CD4-positive, alpha-beta T cell treated with Interleukin-6 at 100 ng/mL for 8 hours (primary cell): ENCODE measurements at places on chromosomes 6 and 20.

DNA sequence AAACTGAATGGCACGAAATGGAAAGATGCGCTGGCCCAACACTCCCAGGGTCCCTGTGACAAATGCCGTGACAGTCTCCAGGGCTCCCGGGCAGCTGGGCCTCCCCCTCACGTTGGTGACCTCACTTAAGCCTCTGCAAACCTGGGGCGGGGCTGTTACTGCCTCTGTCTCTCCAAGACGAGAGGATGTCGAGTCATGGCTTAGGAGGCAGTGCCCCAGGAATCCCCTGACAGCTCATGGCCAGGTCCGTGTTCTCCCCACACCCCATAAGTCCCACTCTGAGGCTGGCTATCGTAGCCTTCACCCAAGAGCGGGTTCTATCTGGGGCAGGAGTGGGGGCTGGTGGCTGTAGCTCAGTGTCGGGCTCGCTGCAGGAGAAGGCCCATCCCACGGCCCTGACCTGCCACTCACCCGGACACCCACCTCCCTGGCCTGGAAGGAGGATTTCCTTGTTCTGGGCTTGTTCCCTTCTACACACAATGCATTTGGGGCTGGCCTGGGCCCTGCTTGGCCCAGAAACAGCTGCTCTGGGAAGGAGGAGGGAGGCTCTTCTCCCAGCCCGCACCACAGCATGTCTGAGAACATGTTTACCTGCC lies 5.6 kb upstream of the RPS21 start:
- no peak for DNase-seq

- no peak for DNase-seq
Measured at GRCh38 chr6:30749554-30750378, 5.4 kb upstream of the IER3 start.

GRCh38 chr6:52216932-52217575 lies 27.2 kb downstream of the IL17F start:
- no peak for DNase-seq

DNA sequence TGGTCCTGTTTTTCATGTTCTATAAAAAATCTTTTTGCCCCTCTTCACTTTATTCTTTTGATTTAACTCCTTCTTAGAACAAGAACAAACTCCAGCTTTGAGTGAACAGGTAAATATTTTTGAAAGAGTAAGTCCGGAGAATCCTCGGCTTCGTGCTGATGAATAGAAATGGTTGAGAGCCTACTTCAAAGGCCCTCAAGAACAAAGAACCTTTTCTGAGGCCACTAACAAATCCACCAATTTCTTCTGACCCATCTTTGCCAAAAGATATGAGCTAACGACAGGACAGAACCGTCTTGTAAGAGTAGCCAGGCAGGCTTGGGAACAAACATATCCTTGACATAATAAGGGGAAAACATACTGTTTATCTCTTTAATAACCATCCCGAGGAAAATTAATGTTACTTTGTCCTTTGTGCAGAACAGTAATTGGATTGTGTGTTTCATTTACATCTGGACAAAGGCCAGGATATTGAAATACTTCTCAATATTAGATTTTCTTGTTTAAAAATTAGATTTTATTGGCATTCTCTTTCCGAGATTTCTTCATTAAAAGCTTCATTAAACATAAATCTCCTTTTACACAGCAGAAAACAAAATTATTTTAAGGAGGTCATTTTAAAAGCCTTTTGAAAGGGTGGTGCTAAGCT lies 52.9 kb downstream of the NOX3 start:
- DNase-seq = no peak

DNA sequence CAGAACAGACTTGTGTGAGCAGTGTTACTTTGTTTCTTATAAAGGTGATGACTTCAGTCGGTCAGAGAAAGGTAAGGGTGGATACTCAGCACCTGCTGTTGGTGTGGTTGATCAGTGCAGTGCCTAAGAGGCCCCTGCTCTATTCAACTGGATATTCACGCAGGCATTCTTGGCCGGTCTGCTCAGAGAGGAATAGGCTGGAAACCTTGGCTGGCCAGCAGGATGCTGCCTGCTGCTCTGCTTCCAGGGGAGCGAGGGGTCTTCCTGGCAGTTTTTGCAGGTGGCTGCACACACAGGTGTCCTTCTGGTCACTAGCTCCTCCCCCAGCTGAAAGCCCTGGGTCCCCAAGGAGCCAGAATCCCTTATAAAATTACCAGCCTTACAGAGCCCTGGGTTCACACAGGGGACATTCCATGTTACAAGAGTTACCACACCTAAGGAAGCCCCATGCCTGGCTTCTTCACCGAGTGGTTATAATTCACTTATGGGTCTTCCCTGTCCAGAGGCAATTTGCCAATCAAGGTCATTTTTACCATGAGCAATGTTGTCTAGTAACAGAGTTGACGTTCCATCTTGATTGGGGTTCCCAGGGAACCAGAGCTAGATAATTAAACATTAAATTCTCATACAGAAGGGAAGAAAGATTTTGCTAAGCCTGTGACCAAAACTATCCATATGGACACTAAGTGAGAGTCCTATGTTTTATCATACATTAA lies 16.4 kb downstream of the SYNJ2 start:
- no peak for DNase-seq

DNA sequence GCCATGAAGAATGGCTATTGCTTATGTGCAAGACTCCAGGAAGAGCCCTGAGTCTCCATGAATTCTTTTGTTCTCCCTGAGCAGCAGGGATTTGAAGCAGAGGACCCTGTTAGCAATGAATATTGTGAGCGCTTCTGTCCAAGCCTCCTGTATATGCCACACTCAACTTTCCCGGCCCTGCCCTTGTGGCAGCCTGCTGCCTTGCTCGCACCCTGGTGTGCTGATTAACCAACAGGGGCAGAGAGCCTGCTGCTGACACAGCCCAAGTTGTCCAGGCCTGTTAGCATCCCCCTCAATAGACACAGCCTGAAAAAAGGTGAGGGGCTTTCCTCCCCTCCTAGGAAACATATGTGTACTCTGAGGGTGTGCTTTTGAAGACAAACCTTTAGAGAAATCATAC lies 131.4 kb downstream of the BMP2 start:
- no peak for DNase-seq

- DNase-seq = no peak
Measured at GRCh38 chr6:2502998-2503674, 247.6 kb downstream of the MYLK4 start.

DNA sequence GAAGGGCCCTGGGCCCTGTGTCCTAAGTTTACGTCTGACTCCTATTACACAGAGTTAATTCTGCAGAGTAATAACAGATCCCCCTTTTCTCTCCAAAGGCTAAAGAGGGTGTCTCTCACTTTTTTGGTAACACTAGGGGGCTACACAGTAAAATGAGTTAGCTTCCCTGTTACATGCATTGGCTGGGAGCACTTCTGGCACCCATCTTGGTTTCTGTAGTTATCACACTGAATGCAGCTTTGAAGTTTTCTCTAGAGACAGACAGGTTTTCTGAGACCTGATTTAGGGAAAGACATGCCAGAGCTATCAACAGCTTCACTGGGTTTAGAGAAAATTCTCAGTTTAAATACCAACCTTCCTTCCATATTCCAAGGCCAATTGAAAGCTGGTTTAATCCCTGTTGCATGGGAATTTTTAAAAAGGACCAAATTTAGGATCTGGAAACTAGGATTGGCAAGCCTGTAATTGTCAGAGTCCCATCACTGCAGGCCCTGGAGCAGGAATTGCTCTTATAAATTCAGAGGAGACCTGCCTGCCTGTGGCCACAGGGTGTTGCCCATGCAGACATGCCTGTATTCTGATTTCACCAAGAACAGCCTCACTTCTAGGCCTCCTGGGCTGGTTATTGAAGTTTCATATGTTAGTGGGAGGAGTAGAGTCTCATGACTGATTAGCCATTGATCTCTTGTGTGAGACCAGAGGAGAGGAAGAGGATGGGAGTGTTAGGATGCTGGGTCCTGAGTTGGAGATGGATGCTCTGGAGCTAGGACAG lies 29.4 kb downstream of the RNF8 start:
- no peak for DNase-seq

DNA sequence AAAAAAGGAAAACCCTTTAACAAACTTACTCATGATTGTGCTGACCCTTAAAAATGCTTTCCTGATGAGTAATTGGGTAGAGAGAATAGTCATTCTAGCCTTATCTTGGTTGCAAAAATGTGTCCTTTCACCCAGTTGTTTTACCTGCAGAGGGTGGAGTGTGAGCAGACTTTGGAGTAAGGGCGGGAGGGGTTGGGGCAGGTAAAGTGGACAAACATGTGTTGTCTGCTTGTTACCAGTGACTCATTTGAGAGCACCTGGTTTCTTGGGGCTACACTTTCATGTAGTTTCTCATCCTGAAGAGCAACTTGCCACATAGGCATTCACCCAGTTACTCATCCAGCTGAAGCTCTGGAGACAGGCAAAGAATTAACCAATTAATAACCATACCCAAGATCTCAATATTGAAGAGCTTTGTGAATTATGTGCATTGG lies 121.1 kb downstream of the TNFRSF21 start:
- DNase-seq = no peak

GRCh38 chr20:16350465-16350864 lies 222.8 kb downstream of the KIF16B start:
- DNase-seq = no peak

- DNase-seq = peak; percentile 73
Measured at GRCh38 chr20:63957004-63957689, 931 bp upstream of the UCKL1 start.

DNA sequence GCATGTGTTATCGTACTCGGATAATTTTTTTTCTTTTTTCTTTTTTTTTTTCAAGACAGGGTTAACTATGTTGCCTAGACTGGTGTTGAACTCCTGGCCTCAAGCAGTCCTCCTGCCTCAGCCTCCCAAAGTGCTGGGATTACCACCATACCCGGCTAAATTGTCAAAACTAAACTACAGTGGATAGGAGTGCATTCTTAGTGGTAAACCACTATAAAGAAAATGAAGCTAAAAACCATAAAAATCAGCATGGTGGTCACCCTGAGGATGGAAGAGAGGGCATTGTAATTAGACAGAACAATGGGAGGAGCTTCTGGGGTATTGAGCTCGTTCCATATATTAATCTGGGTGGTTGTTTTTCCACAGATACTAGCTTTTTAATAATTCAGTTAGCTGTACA lies 6.2 kb upstream of the ZNF318 start:
- DNase-seq = no peak

GRCh38 chr6:41504466-41505121 lies 41.6 kb upstream of the FOXP4 start:
- DNase-seq = no peak

DNA sequence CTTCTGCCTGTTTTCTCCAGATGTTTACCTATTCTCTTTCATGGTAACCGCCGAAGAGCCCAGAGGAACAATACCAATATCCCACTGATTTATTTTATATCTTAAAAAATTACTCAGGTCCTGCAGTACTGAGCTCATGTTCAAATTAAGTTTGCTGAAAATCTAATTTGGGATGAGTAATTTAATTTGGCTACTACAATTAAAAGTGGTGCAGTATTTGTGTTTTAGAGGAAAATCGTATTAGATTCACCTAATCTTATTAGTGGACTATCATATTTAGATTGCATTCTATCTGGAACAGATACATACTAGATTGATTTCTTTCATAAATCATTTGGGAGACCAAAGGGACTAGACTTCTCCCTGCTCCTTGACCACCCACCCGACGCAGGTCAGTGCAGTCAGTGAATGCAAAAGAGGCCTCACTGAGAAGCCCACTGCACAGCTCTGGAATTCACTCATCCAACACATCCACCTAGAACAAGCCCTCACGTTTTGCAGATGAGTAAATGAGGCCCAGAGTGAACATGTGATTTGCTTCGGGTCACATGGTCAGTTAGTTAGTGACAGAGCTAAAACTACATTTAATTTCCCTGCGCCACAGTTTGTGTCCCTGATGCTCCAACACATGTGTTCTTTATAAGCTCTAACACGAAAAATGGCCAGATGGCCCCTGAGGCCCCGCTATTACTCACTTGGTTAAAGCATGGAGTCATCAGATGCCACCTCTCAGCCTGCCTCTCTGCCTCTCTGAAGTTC lies 101.8 kb downstream of the TRERF1 start:
- DNase-seq = no peak

DNA sequence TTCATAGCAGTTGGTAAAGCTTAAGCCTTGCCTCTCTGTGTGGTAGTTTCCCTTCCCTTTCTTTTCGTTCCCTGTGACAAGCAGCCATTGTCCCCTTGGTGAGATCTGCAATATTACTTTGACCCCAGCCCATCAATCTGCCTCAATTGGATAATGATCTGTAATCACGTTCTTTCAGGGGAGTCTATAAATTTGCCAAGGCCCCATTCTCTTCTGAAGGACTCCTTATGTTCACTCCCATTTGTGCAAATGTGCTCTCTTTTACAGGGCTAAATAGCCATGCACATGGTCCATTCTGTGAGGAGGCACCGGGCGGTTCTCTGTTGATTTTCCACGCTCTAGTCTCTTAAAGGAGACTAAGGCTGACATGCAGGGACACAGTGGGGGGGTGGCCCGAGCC lies 660.4 kb upstream of the SLC35B3 start:
- DNase-seq = no peak

DNA sequence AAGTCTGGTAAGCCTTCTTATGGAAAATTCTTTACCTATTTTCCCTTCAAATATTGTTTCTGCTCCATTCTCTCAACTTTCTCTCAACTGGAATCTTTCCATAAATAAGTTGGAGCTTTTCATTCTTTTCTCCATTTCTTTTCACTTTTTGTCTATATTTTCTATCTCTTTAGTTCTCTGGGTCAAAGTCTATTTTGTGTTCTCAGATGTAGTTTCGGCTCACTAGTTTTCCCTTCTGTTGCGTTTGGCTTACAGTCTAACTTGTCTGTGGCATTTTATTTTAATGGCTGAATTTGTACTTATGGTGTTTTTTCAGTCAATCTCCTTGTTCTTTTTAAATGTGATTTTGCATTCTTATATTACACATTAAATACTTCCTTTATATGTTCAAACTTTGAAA lies 14.1 kb upstream of the SLC22A2 start:
- DNase-seq = no peak

- DNase-seq = no peak
Measured at GRCh38 chr20:1637755-1638154, 17.9 kb upstream of the SIRPB1 start.

GRCh38 chr6:128740951-128741350 lies 142.0 kb upstream of the LAMA2 start:
- DNase-seq = no peak

- no peak for DNase-seq
Measured at GRCh38 chr6:13827032-13827431, 12.7 kb upstream of the MCUR1 start.

DNA sequence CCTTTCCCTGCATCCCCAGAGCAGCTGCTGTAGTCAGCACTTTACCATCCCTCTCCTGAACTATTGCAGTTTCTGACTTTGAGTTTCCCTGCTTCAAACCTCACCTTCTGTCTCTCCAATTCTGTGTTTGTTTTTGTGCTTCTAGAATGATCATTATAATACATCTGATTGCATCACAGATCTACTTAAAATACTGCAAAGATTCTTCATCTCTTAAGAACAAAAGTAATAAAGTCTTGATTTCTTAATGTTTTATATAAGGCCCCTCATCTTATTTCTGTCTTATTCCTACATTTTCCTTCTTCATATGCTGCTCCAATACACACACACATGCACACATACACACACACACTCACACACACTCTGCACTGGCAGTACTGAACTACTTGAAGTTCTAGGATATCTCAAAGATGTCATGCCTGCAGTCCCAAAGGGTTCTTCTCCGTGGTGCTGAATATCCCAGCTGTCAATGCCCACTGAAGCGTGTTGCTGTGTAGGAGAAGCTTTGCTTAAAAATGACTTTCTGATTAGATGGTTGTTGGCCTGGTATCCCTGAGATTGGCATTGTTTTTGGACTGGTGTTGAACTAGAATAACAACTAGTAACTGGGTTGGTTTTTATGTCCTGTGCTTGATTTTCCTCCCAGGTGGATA lies 97.2 kb downstream of the MAP3K4 start:
- DNase-seq = no peak

- DNase-seq = no peak
Measured at GRCh38 chr6:43833223-43833995, 63.4 kb downstream of the VEGFA start.
